ENCODE measurements at places on chromosomes 12 and 14.

DNA sequence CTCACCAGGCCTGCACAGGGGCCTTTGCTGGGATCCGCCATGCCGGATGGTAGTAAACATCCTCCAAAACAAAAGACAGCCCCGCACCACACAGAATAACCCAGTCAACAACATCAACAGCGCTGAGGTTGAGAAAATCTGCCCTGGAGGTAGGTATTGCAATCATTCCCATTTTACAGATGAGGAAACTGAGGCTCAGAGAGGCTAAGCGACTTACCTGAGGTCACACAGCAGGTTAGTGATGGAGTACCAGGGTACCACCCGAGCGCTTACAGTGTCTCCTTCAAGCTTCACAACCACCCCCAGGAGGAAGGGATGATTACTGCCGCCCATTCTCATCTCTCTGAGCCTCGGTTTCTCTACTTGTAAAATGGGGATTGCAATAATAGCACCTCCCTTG, 14.9 kb downstream of the TRPV4 start:
- no peak for DNase-seq

- DNase-seq = no peak
Measured at GRCh38 chr14:34865889-34866574, 9.1 kb downstream of the BAZ1A start.

DNA sequence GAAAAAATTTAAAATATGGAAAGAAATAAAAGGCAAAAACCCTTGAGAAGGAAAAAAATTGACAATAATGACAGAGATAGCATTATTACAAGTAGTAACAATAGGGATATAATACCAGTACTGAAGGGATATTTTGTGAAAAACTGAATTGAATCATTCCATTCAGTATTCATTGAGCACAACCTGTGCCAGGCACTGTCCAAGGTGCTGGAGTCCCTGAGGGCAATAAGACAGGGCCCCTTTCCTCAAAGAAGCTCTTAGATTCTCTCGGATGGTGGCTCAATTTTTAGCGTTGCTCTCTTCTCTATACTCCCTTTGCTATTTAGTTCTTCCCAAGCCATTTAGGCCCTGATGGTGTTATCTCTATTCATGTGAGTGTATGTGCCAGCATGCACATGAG, 34.3 kb upstream of the GAS2L3 start:
- DNase-seq = peak; percentile 43

DNA sequence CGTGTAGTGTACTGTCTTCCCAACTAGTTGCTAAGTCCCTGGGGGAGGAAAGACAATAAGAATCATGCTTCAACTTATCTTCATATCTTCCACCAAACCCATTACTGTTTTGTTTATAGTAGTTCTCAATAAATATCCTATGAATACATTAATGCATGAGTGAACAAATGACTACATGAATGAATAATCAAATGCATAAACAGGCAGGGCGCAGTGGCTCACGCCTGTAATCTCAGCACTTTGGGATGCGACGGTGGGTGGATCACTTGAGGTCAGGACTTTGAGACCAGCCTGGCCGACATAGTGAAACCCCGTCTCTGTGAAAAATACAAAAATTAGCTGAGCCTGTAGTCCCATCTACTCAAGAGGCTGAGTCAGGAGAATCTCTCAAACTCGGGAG, 32.1 kb upstream of the NR2C1 start:
- no peak for DNase-seq

Measured in astrocyte of the spinal cord (primary cell).